ENCODE measurements at places on chromosomes 2 and 18.

- DNase-seq = no peak
Measured at GRCh38 chr2:171531291-171531690, 9.0 kb downstream of the CYBRD1 start.

- DNase-seq = no peak
Measured at GRCh38 chr2:102114290-102114721, 28.2 kb upstream of the IL1R1 start.

DNA sequence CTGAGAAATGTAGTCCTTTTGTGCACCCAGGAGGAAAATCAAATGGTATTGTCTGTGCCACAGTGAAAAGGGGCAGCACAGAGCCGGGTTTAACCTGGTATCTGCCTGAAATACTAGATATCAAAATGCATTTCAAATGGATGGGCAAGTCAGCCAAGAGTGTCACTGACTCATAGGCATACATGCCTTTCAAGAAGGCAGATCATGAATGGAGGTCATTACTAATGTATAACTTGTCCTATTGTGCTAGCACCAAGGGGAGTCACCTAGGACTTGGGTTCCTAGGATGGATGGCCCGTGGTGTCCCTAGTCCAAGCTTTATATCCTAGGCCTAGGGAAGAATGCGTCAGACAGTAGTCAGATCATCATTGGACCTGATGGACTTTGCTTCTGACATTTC is 49.9 kb downstream of the TCF7L1 start:
- DNase-seq = no peak

- no peak for DNase-seq
Measured at GRCh38 chr2:158818511-158818910, 23.4 kb downstream of the DAPL1 start.

DNA sequence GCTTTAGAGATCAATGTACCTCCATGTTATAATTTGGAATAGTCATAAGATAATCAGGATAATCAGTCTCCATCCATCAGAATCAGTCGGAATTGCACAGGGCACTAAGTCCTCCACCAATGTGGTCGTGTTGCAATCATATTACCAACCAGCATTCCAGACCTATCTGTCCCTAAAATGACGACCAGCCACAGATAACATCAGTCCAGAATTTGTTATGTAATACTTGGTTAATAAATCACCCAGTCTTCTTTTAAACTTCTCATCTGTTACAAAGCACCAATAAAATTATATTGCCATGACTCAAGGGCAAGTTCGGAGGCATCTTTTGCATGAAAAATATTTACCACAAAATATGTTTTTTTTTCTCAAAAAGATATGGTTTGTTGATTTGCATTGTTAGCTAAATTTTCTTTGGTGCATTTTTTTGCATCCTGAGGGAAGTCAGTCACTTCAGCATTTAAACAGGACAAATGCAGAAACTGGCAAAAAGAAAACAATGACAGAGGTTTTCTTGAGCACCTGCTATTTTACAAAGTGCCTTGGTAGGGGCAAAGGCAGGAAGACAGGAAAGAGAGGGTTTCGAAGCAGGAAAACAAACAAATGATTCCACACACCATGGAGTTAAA is 29.3 kb downstream of the PIEZO2 start:
- no peak for DNase-seq

DNA sequence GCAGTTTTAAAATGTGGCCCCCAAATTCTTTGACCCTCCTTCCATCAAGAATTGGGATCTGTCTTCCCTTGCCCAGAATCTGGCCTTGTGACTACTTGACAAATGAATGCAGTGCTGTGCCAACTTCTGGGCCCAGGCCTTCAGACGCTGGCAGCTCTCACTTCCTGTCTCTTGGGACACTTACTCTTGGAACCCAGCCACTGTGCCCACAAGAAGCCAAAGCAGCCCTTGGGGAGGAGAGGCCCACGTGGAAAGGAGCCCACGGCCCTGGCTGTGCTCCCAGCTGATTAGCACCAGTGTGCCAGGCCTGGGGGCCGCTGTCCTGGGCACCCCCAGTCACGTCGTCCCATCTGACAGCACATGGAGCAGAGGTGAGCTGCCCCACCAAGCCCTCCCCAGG is 56.6 kb downstream of the RPL37A start:
- no peak for DNase-seq

- DNase-seq = no peak
Measured at GRCh38 chr18:26911840-26912239, 46.3 kb upstream of the AQP4 start.

DNA sequence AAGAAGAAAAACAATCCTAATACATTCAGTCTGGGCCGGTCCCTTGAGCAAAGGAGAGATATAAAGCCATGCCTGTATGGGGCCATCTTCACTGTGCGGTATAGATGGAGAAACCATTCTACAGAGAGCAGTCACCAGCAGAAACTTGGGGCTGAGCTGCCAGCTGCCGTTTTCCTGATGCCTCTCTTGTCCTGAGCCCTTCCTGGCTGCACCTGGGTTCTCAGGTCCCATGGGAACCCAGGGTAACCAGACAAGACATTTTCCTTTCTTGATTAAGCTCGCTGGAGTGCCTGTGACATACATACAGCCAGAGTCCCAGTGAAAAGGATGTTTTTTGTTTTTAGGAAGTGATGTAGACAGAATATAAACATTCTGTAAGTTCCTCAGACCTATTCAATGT is 5.3 kb upstream of the METTL21A start:
- DNase-seq = no peak

- no peak for DNase-seq
Measured at GRCh38 chr18:47342566-47342965, 91.1 kb upstream of the SKOR2 start.

DNA sequence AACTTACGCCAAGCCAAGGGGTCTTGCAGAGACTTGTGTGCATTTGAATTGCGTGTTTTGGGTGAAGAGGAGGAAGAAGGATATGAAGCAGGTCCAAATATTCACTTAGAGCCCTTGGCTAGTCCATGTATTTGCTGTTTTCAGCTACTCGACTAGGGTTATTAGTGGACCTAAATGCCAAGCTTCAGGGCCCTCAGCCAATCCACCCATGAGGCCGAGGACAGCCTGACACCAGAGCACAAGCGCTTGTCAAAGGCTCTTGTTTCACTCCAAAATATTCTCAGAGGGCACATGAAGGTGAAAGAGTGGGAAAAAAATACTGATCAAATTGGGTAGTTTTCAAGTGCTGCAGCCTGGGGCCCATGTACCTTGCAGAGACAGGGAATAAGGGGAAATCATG is 174.8 kb upstream of the ACAA2 start:
- no peak for DNase-seq

GRCh38 chr2:71685073-71685848 is 231.9 kb downstream of the DYSF start:
- DNase-seq = no peak

- DNase-seq = no peak
Measured at GRCh38 chr18:36610258-36610657, 218.5 kb downstream of the TPGS2 start.

DNA sequence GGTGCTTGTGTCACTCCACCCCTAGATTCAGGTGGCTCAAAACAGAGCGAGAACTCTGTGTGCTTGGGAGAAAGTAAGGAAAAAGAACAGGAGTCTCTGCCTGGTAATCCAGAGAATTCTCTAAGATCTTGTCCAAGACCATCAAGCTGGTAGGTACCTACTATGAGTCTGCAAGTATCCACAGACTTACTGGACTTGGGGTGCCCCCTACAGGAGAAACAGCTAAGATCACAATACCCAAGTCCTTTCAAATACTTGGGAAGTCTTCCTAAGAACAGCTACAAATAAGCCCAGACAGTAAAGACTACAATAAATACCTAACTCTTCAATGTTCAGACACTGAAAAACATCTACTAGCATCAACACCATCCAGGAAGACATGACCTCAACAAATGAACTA is 1143.6 kb upstream of the ACVR2A start:
- DNase-seq = no peak

- no peak for DNase-seq
Measured at GRCh38 chr2:105611811-105612424, 132.8 kb upstream of the NCK2 start.

DNA sequence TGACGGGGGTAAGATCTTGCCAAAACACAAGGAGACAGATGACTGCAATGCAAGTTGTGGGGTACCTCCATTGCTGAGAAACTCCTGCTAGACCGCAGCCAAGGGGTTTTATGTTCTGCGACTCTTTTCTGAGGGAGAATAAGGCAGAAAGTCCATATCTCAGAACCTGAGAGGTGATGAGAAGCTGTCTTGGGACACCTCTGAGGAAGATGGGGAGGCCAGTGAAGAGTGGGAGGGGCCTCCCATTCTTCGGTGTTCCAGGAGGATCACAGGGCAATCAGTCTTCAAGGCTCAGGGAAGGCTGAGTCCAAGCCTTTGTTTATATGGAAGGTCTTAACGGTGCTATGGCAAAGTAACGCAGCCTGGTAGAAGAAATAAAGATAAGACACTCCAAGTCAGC is 18.0 kb downstream of the CYP27A1 start:
- no peak for DNase-seq

GRCh38 chr2:176174824-176175708 is 13.4 kb upstream of the HOXD1 start:
- DNase-seq = no peak

GRCh38 chr2:30678410-30679137 is 128.7 kb downstream of the CAPN13 start:
- no peak for DNase-seq

DNA sequence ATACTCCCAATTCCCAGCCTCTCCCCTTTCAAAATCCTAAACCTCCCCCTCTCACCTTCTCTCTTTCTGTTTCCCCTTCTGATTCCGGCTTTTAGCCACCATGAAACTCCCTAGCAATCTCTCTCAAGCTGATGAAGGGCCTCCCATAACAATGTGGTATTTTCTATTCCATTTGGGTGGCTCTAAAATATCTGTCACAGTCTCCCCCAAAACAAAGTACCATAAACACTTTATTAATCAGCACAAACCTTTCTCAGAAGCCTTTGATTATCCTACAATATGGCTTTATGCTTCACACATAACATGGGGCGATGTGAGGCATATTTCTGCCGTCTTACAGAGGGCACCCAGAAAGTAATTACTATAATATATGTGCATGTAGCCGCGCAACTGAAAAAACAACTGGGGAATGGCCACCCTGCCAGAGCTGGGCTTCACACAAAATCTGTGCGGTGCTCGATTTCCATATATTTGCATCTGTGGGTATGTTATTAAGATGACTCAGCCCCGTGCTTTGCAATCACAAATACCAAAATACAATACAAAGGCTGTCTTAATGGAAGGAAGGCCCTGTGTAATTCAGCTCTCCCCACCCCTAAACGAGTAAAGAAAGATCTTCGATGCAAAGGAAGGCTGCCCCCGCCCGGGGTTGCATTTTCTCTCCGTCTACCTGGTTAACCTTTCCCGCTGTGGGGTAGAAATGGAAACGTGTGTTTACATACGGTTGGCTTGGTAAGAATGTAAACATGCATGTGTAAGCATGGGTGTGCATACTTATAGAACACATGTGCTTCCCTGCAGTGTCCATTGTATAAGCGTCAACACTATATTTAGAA is 81.4 kb downstream of the CELF4 start:
- DNase-seq = no peak

DNA sequence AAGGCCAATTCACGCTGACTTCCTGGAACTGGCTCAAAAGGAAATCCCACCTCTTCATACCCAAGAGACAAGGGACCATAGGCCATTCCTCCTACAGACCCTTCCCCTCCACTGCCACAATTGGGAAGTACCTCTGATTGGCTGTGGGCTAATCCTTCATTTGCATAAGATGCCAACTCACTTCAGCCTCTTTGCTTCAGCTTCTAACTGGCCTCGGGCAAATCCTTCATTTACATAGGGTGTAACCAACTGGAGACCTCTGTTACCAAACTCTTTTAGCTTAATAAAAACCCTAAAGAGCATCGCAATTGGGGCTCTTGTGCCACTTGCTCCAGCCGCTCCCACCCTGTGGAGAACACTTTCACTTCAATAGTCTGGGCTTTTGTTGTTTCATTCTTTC is 38.2 kb downstream of the MC2R start:
- DNase-seq = no peak

- no peak for DNase-seq
Measured at GRCh38 chr2:102080451-102081242, 61.9 kb upstream of the IL1R1 start.

- no peak for DNase-seq
Measured at GRCh38 chr18:3383381-3383915, 66.5 kb upstream of the TGIF1 start.

DNA sequence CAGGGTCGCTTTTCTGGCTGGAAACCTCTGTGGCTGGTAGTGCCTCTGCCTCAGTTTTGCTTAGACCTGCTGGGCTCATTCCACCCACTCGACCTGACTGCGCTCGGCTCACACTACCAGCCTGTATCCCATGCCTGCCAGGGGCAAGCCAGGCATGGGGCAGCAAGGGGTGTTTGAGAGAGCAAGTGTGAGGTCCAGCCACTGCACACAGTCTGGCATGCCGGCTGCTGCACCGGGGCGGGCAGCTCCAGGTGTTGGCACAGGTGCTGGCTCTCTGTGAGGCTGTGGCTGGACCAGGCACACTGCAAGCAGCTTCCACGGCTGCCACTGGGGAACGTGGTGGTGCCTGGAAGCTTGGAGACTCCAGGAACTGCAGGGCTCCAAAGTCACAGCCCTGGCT is 90.9 kb downstream of the ATAD2B start:
- DNase-seq = no peak

DNA sequence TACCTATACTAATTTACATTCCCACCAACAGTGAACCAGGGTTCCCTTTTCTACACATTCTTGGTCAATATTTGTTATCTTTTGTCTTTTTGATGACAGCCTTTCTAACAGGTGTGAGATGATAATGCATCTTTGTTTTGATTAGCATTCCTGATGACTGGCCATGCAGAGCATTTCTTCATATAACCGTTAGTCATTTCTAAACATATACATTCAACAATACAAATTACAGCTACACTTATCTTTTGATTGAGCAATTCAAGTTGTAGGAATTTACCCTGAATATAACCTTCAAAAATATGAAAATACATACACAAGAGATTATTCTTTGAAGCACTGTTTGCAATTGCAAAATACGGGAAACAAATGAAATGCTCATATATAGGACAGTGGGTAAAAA is 94.9 kb downstream of the TMEM131 start:
- no peak for DNase-seq

- DNase-seq = no peak
Measured at GRCh38 chr2:10601866-10602566, 87.8 kb downstream of the NOL10 start.

DNA sequence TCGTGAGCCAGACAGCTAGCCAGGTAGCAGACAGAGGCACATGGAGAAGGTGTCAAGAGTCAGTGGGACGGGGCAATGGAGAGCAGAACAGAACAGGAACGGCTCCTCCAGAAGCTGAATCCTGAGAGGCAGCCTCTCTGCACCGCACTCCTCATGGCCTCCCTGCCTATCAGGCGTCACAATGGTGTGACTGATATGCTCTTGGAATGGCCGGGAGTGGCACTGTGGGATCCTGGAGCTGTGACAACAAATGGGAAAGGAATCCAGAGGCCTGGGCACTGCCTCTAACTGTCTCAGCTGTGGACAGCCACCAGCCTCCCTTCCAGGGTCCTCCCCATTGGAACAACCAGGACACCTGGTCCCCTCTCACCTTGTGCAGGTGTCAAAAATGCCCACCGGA is 89.1 kb upstream of the ID2 start:
- no peak for DNase-seq

- no peak for DNase-seq
Measured at GRCh38 chr2:188326669-188327301, 35.1 kb downstream of the GULP1 start.
